Activated B cell treated with CpG ODN at 0.5 μM for 24 hours (primary cell): ENCODE measurements at places on chromosomes 1 and 21.
A peak's percentile ranks its signal among the peaks of the same experiment; 100 is the strongest.

GRCh38 chr1:8698012-8698630, 119.3 kb downstream of the RERE start:
- H3K4me3 ChIP-seq: no peak overlapping the region
- H3K27ac ChIP-seq: no peak overlapping the region
- no peak for DNase-seq
- H3K36me3 ChIP-seq: no peaks in the 10 kb centered on the region

DNA sequence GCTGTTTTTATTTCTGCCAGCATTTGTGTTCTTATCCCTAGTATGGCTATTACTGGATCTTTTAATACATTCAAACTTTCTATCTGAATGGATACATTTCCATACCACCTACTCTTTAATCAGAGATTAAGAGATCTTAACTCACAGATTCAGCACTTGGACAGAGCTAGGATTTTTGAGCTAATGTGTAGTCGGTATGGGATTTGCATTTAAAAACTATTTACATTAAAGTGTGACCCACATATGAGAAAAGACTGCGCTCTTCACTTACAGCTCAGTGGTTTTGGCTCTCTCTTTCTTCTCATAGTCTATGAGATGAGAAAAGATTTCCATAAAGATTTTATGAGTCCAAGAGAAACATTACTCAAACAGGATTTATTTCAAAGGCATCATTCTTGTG, 16.4 kb downstream of the HMGB4 start:
- no peak for DNase-seq
- H3K36me3 ChIP-seq: no peaks in the 10 kb centered on the region
- H3K4me3 ChIP-seq: no peak overlapping the region
- H3K27me3 ChIP-seq: no peaks in the 10 kb centered on the region
- no peaks in the 10 kb centered on the region for H3K4me1 ChIP-seq

GRCh38 chr1:113692824-113693431, 66.4 kb downstream of the PHTF1 start:
- peaks cover 11% of the 10 kb centered on the region for H3K4me1 ChIP-seq
- peaks cover 35% of the 10 kb centered on the region for H3K36me3 ChIP-seq
- H3K27me3 ChIP-seq: no peaks in the 10 kb centered on the region
- DNase-seq: no peak
- H3K27ac ChIP-seq: no peak overlapping the region
- H3K4me3 ChIP-seq: no peak overlapping the region

GRCh38 chr1:230270185-230270558, 156.0 kb downstream of the PGBD5 start:
- no peaks in the 10 kb centered on the region for H3K27me3 ChIP-seq
- H3K27ac ChIP-seq: peak overlapping the region; percentile 63
- peaks cover 51% of the 10 kb centered on the region for H3K4me1 ChIP-seq
- DNase-seq: no peak

- H3K4me1 ChIP-seq: no peaks in the 10 kb centered on the region
- no peaks in the 10 kb centered on the region for H3K36me3 ChIP-seq
- no peaks in the 10 kb centered on the region for H3K27me3 ChIP-seq
- no peak overlapping the region for H3K27ac ChIP-seq
- no peak for DNase-seq
Observed at GRCh38 chr1:14787604-14788003, 189.1 kb downstream of the KAZN start.

- no peak overlapping the region for H3K4me3 ChIP-seq
- no peak overlapping the region for H3K27ac ChIP-seq
- H3K36me3 ChIP-seq: no peaks in the 10 kb centered on the region
- H3K27me3 ChIP-seq: peaks cover 53% of the 10 kb centered on the region
- H3K4me1 ChIP-seq: peaks cover 18% of the 10 kb centered on the region
Observed at GRCh38 chr1:75136921-75137641, 2.9 kb downstream of the LHX8 start.

- peaks cover 77% of the 10 kb centered on the region for H3K36me3 ChIP-seq
- DNase-seq: no peak
- H3K4me1 ChIP-seq: peaks cover 11% of the 10 kb centered on the region
- H3K27me3 ChIP-seq: no peaks in the 10 kb centered on the region
Observed at GRCh38 chr1:19347533-19348172, 35.5 kb downstream of the SLC66A1 start.

GRCh38 chr1:221979444-221980032, 237.6 kb upstream of the DUSP10 start:
- no peak for DNase-seq
- peaks cover 2% of the 10 kb centered on the region for H3K4me1 ChIP-seq
- H3K36me3 ChIP-seq: no peaks in the 10 kb centered on the region
- peaks cover 3% of the 10 kb centered on the region for H3K27me3 ChIP-seq
- H3K27ac ChIP-seq: no peak overlapping the region
- no peak overlapping the region for H3K4me3 ChIP-seq

DNA sequence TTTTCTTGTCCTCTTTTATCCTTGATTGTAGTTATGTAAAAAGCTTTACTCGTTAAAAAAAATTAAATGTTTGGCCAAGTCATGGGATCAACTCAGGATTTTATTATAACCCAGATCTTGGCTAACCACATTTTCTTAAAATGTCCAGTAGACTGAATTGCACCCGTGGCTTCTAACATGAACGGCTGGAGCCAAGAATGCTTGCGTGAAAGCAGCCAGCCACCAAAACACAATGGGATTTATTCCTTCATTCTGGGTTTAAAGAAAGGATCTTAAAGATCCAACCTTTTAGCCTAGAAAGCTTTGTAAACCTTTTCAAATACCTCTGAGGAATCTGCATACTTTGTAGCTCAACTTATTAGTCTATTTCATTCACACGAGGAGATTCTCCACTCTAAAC, 404.4 kb downstream of the USP25 start:
- no peaks in the 10 kb centered on the region for H3K4me1 ChIP-seq
- H3K36me3 ChIP-seq: no peaks in the 10 kb centered on the region
- no peaks in the 10 kb centered on the region for H3K27me3 ChIP-seq
- no peak overlapping the region for H3K4me3 ChIP-seq

GRCh38 chr1:162632217-162632666, at the start of gene DDR2:
Gene DDR2 (plus strand): TSS chr1:162632464. CDS start chr1:162719064, 86,600 bp downstream.
- H3K4me1 ChIP-seq: no peaks in the 10 kb centered on the region
- H3K4me3 ChIP-seq: no peak within 1 kb of the TSS
- H3K27ac ChIP-seq: no peak within 1 kb of the TSS
- no peak for DNase-seq
- no peaks in the 10 kb centered on the region for H3K36me3 ChIP-seq
- peaks cover 9% of the 10 kb centered on the region for H3K27me3 ChIP-seq

DNA sequence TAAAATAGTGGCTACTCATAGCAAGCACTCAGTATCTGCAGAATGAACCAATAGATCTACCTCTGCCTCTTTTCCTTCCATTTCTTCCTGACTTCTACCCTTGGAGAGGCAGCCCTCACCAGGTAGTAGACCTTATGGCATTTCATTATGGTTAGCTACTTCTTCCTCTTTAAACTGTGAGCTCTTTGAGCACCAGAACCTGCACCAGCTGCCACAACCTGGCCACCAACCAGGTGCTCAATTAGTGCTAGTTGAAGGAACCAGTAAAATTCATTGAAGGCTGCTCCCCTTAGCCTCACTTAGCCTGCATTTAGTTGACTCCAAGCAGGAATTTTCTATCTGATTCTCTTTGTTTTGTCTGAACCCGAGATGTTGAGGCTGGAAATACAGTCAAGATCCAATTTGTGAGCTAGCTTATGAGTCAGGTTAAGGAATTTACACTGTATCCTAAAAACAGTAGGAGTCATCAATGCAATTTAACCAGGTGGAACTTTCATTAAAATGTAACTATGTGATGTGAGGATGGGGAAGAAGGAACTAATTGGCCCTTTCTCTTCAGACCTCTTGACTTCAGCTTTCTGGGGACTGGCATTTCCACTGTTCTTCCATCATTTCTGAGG, 81.5 kb upstream of the UBE2U start:
- no peaks in the 10 kb centered on the region for H3K4me1 ChIP-seq
- no peak overlapping the region for H3K4me3 ChIP-seq
- H3K27me3 ChIP-seq: peaks cover 2% of the 10 kb centered on the region
- DNase-seq: no peak
- H3K27ac ChIP-seq: no peak overlapping the region

DNA sequence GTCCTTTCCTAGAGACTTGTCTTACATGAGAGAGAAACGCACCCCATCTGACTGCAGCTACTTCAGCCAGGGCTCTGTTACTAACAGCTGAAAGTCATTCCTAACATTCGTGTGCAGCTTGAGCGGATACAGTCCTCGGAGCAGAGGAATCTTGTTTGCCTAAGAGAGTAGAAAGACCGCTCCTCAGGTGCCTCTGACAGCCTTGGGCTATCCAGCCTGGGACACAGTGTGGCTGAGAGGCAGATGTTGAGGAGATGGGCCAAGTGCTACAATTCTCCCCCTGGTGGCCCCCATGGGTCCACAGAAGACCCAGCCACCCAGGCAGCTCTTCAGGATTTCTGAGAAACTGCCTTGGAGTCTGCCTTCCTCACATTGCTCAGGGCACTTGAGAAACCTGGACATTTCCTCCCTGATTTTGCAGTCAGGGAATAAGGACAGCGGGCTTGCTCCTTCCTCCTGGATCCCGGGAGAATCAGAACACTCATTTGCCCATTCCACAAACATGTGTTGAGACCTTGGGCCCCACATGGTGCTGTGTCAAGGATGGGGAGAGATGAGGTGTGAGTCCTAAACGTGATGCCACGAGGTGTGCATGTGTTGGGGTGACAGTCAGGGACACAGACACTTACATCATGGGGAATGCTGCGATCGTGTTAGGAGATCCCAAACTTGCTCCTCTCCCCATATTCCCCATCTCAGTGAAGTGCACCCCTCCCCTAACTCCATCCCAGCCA, 13.1 kb downstream of the TRIM62 start:
- H3K4me3 ChIP-seq: no peak overlapping the region
- H3K36me3 ChIP-seq: peaks cover 38% of the 10 kb centered on the region
- DNase-seq: no peak
- H3K4me1 ChIP-seq: peaks cover 13% of the 10 kb centered on the region
- H3K27me3 ChIP-seq: no peaks in the 10 kb centered on the region
- no peak overlapping the region for H3K27ac ChIP-seq

DNA sequence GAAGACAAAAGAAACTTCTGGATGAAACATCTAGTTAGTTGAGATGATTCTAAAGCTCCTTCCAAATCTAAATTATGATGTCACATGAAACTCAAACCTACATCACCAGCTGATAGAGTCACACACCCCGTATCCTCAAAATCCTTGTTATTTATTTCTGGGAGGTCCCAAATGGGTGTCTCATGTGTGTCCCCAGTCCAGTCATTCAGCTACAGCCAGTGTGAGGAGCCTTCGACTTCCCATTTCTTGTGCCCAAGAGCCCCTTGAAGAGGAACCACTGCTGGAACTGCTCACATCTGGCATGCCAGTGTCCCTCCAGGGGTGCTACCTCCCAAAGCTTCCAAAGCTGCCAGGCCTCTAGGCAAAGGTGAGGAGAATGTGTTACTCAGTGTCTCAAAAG, 32.5 kb upstream of the KCNA3 start:
- H3K27ac ChIP-seq: no peak overlapping the region
- no peaks in the 10 kb centered on the region for H3K36me3 ChIP-seq
- DNase-seq: no peak
- no peak overlapping the region for H3K4me3 ChIP-seq
- H3K27me3 ChIP-seq: peaks cover 4% of the 10 kb centered on the region

- no peak for DNase-seq
- no peaks in the 10 kb centered on the region for H3K4me1 ChIP-seq
- H3K4me3 ChIP-seq: no peak overlapping the region
- H3K27ac ChIP-seq: no peak overlapping the region
- H3K36me3 ChIP-seq: no peaks in the 10 kb centered on the region
- peaks cover 6% of the 10 kb centered on the region for H3K27me3 ChIP-seq
Observed at GRCh38 chr21:42818328-42818749, 61.0 kb downstream of the WDR4 start.
